ENCODE measurements at places on chromosomes 12 and 14. TPM values are rescaled to one million over a fixed set of nuclear protein-coding genes. Genes with fewer than 3 reads are reported as not detected.
A peak's percentile ranks its signal among the peaks of the same experiment; 100 is the strongest.

The FGD4 gene
- total RNA-seq: 19.4 TPM

The INHBC gene
- total RNA-seq: not detected

The RFLNA gene
- total RNA-seq: not detected

The IL31 gene
- total RNA-seq: not detected

The PTPRB gene
- 28.9 TPM for total RNA-seq

The CABP1 gene
- total RNA-seq: 2.8 TPM

GRCh38 chr14:29242755-29243754 is 476.5 kb downstream of the FOXG1 start:
- no peak for DNase-seq

- no peak for DNase-seq
These were observed 147.5 kb downstream of the SLC2A13 start for GRCh38 chr12:39958377-39958776.

DNA sequence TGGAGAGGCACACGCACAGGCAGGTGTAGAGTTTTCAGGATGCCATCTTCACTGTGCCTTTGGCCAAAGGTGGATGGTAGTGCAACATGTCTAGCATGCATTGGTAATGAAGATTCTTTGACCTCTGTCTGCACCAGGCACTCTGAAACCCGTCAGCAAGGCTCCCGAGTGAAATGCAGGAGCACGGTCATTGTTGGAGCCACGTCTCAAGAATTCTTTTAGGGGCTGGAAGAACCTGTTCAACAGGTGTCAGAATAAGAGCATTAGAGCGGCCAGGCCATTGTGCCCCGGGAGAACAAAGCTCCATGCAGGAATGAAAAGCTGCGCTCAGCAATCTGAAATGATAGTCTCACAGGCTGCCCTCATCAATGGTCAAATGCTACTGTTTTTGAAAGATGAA is 40.2 kb upstream of the DICER1 start:
- no peak for DNase-seq

GRCh38 chr14:92223025-92223424 is 99.9 kb upstream of the SLC24A4 start:
- no peak for DNase-seq

DNA sequence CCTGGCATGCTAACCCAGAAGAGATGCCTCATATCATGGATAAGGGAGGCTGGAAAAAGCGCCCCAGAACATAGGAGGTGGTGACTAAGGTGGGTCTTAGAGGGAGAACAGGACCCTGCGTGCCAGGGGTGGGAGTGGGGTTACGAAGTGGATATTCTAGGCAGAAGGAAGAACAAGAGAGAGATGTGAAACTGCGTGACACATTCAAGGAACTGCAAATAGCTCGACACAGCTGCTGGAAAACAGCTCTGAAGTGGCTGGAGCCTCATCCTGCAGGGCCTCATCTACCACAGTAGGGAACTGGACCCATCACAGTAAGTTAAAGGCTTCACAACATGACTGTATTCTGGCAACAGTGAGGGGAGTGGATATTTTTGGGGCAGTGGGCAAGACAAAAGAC is 61.1 kb downstream of the RNF34 start:
- DNase-seq: no peak

DNA sequence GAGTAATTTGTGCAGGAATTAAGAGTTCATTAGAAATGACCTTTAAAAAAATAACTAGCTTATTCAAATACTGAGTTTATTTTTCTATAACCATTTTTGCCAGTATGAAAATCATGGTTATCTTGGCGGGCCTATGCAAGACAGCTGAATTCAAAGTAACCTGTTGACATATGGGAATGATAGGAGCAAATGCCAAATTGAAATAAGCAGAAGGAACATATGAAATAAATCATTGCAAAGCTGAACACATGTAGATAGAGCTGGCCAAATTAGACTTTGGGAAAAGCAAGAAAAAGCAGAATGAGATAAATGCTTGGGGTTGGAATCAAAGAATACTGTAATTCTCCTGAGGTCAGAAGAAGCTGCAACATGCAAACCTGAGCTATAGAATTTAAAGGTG is 372.5 kb downstream of the ADAMTS20 start:
- DNase-seq: no peak

DNA sequence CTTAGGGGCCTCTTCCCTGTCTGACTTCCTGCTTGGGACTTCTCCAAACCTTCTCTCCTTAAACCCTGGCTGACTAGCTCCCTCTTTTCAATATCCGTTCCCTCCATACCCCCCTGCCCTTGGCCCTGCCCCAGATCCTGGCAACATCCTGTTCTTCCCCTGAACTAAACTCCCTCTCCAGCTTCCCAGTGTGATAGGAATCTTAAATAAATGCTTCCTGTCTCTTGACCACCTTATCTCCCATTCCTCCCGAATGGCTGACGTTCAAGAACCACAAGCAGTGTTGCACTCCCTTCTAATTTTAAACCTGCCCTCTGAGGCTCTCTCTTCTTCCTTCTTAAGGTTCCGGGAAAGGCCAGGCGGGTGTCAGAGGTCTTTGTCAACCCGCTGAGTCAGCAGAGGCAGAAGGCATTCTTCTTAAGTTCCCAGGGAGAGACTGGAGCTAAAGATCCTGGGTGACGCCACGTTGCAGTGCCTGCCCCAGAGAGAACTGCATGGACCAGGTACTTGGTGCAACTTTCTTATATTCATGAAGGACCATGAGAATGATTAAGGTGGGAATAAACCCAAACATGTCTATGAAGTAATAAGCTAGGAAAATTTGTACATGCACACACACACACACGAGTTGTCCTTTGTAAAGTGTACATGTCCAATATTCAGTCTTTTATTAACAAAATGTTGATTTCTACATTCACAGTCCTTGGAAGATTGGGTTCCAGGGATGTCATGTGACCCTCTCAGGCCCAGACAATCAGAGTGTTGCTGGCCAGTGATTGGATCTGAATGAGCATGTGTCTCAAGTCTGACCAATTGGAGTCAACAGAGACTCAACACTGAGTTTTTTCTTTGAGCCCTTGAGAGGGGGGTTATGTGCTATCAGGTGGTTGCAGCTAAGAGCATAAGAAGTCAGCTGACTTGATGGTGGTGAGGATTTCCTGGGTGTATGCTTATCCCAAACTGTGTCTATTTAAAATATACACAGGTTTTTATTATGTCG is 420.2 kb upstream of the TBX3 start:
- no peak for DNase-seq

GRCh38 chr12:14691560-14691959 is 4.8 kb downstream of the GUCY2C start:
- DNase-seq: peak; percentile 80

GRCh38 chr14:35229792-35230089 is 62.4 kb upstream of the PSMA6 start:
- DNase-seq: no peak

DNA sequence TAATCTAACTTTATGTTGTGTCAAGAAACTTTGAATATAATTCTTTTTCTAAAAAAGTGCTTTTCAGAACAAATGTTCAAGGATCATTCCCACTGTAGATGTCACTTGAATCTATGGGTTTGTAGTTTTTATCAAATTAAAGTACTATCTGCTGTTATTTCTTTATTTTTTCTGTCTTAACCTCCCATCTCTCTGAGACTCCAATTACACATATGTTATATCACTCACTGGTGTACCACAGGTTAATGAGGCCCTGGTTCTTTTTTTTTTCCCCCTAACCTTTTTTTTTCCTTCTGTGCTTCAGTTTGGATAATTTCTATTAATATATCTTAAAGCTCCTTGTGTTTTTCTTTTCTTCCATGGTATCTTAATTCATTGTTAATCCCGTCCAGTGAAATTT is 279.9 kb upstream of the RGS6 start:
- no peak for DNase-seq

DNA sequence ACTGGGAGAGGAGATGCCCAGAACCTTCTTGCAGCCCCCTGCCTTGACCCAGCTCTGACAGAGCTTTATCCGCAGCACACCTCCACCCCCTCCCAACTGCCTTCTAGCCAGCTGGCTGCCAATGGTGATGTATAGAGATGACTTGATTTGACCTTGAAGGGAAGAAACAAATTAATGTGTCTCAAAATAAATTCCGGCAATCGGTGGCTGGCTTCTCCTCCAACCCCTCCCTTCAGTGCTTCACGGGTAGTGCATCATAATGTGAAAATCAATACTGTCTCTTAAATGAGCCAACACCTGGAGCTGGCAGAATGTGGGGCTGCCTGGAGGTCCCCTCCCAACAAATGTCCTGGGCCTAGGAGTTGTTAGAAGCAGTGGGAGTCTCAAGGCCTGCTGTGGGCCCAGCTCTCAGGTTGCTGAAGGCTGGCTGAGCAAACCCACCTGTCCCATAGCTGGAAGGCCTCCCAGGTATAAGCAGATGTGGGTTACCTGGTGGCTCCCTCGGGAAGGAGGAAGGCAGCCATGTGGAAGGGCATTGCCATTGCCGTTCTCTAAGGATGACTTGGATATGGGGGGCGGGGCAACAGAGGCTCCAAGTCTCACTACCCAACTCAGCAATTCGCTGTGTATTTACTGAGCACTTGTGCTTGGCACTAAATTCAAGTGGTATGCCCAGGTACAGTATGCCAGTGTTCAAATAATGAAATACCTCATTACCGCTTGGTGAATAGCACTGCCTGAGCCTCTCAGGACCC is 23.2 kb downstream of the HSPB8 start:
- peak; percentile 63 for DNase-seq

GRCh38 chr12:94534774-94535509 is 75.3 kb upstream of the CEP83 start:
- DNase-seq: peak; percentile 36

DNA sequence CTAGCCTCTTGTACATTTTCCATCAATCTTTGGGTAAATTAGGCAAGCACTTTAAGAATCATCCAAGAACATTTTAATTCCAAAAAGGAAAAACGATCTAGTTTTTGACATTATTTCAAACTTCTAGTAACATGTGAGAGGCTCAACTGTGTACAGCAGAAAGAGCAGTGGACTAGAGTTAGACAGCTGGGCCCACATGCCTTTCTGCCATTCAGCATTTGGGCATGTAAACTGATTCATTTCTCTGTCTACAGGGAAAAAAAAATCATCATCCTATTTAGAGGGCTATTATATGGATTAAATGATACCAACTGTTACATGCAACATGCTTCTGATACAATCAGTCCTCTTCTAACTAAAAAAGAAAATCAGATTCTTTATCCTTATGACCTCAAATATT is 17.7 kb downstream of the ATP2B1 start:
- no peak for DNase-seq

DNA sequence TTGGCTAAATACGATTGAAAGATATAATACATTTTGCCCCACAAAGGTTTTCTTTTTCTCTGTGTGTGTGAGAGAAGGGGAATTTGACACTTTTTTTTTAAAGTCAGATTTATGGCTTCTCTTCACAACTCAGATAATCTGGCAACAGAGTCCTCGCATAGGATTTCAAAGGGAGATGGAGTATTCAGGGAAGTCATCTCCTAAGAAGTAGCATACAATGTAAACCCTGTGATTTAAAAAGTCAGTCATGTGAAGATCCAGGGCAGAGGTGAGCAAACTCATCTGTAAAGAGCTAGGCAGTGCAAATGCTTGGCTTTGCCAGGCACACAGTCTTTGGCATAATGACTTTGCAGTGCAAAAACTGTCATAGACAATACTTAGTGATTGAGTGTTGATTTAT is 1526.3 kb downstream of the AACS start:
- DNase-seq: no peak

DNA sequence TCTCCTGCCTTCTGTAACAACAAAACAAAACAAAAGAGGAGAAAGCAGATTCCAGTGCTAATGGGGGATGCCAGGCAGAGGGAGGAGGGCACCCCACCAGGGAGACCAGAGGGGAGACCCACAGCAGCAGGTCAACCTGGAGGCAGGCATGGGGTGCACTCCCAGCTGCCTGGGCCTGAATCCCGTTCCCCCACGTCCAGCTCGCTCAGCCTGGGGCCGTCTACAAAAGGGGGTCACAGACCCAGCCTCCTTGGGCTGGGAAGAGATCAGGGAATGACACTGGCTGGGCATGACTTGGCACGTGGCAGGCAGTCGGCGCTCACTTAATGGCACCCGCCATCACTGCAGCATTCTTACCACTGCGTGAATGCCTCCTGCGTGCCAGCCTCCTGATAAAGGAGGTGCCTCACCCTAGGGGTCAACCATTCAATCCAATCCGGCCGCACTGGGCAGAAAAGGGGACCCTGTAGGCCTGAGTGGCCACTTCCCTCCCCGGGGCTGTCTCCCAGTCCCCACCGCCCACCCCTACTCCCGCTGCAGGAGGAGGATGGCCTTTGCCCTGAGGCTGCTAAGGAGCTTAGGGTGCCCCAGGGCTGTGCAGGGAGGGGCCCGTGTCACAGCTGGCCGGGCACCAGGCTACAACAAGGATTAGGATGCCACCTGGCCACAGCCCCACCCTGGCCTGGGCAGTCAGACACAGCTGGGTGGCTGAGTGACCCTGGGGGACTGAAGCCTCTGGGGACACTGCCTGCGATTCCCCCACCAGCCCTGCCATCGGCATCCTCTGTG is 87.5 kb downstream of the NCOR2 start:
- DNase-seq: no peak

DNA sequence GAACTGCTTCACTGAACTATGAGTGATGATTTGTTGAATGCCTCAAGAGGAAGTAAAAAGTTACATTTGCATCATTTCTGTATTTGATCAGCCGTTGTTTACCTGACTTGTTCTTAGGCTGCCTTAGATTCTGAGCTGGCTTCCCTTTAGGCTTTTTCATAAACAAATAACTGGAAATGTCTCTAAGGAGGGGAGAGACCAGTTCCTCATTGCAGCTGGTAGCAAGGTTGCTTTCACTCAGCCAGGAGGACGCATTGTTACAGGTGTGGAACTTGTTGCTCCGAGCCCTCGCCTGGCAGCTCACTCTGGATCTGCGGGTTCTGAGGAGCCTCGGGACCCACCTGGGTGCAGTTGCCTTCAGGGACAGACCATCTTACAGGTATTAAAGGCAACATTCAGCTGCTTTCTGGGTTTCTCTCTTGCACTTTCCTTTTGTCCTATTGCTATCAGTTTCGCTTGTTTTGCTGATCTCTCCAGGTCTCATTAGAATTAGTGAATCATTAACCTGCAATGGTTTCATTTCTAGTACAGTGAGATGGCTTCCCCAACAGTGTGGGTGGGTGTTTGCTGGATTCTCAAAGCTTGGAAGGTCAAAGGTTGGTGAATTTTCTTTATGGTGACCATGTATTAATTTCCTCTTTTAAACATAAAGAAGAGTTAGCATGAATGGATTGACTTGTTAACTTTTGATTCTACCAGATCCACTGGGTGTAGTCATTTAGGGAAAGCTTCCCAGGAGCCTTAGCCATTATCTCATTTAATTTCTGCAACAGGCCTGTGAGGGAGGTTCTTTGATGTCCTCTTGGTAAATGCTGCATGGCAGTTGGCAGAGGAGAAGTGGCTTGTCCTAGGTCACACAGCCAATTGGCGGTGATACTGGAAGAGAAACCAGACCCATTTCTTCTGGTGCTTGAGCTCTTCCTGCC is at the start of gene PLEKHG7:
PLEKHG7 (plus strand) TSS at position 236 of the 926 bp plus-strand sequence. CDS start 3,643 bp downstream, outside the sequence.
- DNase-seq: no peak

GRCh38 chr14:31297701-31298344 is 90.2 kb upstream of the HECTD1 start:
- DNase-seq: no peak

GRCh38 chr14:33364466-33364865 is 425.8 kb downstream of the NPAS3 start:
- no peak for DNase-seq

DNA sequence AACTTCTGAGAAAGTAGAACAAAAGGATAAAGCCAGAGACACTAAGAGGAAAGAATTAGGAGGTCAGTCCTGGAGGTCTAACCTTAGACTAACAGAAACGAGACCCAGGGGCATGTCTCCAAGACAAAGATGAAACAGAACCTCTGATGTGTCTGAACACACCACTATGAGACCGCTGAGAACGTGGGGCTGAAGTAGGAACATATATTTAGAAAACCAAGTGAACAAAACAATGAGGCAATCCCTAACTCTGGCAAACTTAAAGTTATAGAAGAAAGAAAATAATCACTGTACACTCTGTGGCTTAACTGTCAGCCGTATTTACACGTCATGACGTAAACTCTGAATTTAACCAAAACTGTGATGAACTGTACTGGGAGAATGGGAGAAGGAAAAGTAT is 17.9 kb downstream of the KCTD10 start:
- no peak for DNase-seq
